NB4 (cell line): ENCODE measurements at places on chromosomes 6 and 20.

DNA sequence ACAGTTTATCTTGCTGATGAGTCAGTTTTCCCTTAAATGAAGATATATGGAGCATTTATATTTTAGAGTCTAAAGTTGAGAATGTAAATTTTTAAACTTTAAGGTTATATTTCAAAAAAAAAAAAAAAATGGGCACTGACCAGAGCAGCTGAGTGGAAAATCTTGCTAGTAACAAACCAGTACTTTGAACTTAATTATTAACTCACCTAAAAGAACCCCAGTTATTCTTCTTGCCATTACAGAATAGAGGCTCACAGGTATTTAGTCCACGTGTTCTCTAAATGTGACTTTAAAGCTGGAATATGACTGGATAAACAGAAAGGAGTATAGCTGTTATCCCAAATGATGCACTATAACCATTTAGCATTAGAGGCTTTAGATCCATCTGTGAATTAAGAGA lies 178.4 kb downstream of the COL9A1 start:
- DNase-seq, result no peak

DNA sequence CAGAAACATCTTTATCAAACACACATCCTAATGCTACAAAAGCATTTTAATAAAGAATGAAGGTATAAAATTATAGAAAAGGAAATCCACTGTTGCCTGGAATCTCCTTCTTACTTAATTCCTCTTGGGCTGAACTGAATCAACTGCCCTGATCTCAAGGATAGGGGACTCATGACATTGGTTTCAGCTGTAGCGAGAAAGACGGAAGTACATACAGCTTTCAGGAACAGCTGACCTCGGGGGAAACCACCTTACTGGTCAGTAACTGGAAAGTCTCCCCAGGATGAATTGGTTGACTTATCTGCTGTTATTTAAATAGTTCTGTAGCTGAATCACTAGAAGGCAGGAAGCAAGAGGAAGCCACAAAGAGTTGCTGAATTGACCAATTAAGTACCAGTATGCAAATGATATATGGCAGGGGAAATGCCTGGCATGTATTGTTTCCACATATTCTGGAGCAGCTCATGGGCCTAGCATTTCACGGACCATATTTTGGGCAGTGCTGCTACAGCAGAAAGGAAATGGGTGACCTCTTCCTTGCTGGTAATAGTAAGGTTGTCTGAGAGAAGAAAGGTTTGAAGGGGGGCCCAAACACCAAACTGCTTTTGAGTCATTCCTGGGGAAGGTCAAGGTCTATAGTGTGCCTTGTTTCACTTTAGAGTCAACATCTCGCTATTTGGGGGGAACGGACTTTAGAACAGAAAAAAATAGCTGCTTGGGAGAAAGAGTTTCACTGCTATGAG lies 43.7 kb upstream of the MAP7 start:
- DNase-seq, result peak; percentile 96

DNA sequence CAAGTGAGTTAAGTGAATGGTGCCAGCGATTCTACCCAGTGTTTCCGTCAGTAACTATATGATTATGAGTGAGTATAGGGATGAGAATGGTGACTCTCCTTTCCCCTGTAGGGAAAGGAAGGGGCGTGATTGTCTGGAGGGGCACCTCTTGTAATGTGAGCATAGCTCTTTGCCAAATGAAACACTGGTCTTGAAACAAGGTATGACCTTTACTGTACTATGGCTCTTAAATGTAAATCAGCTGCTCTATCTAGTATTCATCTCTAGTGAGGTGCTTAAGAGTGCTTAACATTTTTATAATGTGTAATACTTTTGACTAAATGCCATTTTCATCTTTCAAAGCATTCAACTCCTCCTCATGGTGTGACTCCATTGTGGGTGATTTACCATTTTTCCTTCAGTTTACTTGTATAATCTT lies 11.0 kb downstream of the PANK2 start:
- DNase-seq, result no peak

DNA sequence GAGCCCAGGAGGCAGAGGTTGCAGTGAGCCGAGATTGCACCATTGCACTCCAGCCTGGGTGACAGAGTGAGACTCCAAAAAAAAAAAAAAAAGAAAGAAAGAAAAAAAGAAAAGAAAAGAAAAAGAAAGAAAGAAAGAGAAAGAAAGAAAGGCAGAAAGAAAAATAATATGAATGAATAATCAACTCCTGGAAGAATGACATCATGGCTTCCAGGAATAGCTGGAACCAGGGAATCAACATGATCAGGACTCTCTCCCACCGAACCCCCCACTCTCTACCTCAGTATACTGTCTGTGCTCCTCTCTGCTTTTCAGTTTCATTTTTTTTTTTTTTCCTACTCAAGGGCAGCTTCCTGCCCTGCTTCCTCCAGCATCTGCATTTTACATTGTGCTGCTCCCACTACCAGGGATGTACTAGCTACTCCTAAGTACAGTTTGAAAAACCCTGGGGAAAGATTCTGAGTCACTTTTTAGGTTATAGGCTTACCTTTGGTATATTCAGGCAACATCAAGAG lies 19.7 kb upstream of the MTCL3 start:
- no peak for DNase-seq

- DNase-seq, result no peak
Measured at GRCh38 chr6:77650098-77650663, 2.7 kb upstream of the MEI4 start.

GRCh38 chr20:7868108-7868507 lies 72.2 kb downstream of the HAO1 start:
- DNase-seq, result no peak

GRCh38 chr6:135250751-135251497 lies 69.8 kb downstream of the MYB start:
- DNase-seq, result no peak

DNA sequence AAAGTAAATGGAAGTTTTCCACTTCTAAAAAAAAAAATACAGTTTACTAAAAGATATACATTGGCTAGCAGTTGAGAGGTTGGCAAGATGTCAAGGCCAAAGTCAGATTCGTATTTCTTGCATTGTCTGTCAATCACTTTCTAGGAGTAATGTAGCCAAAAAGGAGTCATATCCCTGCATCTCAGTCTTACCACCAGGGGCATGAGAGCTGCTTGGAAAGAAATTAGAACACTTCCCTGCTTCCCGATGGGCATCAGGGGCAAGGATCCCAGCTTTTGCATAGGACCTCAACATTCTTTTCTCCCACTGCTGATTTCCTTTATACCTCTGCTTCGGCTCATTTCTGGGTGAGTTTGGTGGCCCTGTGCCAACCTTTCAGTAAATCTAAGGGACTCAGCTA lies 581.0 kb upstream of the MAP3K7 start:
- DNase-seq, result no peak

- peak; percentile 5 for DNase-seq
Measured at GRCh38 chr6:131366223-131366622, 206.8 kb upstream of the ARG1 start.

DNA sequence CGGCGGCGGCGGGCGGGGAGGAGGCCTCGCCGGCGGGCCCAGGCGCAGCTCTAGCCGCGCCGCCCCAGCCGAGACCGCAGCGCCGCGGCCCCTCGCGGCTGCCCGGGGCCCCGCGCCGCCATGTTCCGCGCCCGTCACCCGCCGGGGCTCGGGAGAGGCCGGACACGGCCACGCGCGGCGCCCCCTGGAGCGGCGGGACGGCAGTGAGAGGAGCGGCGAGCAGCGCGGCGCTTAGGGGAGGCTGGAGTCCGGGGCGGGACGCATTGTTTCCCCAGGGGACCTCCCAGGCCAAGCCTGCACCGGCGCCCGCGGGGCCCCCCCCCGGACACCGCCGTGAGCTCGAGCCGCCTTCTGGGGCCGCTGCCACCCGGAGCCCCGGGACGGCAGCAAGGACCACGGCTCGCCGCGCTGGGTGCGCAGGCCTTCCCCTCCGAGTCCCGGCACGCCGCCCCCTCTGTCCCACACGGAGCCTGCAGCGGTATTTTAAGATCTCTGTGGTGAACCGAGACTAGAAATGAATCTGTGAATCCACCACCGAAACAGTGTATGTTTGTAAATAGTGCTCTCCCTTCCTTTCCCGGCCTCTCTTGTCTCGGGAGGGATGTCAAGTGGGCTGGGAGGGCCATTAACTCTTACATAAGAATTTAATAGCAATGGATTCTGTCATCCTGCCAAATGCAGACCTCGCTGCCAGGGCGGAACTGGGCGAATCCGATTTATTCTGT lies 424 bp upstream of the KIF13A start:
- DNase-seq, result peak; percentile 55
